Heart left ventricle (tissue), 16 donors: ENCODE measurements at places on chromosomes 4 and X. TPM values are rescaled to one million over a fixed set of nuclear protein-coding genes. Genes with fewer than 3 reads are reported as not detected.

The CABS1 gene
- total RNA-seq = not detected

The DSPP gene
- not detected for total RNA-seq

DNA sequence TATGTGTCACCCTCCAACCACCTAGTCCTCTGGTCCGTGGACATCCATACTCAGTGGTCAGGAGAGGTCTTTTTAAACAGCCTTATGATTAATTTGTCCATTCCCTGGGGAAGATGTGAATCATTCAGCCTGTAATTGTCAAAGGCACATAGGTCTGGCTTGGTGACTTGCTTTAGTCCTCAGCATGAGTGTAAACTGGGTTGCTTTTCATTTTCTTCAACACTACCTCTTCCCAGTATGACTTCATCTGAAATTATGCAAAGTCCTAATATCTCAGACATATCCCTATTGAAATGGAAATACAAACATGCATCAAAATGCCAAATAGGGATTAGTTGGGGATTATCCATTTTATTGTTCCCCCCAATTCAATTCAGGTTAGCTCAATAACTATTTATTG lies 208.3 kb upstream of the AMOT start:
- no peak for DNase-seq
- H3K36me3 ChIP-seq = no peaks in the 10 kb centered on the region
- H3K27me3 ChIP-seq = no peaks in the 10 kb centered on the region
- H3K27ac ChIP-seq = no peak overlapping the region
- no peak overlapping the region for H3K4me3 ChIP-seq

- H3K4me3 ChIP-seq = no peak overlapping the region
- no peaks in the 10 kb centered on the region for H3K36me3 ChIP-seq
- no peak for DNase-seq
- no peaks in the 10 kb centered on the region for H3K4me1 ChIP-seq
These were observed 47.7 kb downstream of the FGFRL1 start for GRCh38 chr4:1058997-1059665.

DNA sequence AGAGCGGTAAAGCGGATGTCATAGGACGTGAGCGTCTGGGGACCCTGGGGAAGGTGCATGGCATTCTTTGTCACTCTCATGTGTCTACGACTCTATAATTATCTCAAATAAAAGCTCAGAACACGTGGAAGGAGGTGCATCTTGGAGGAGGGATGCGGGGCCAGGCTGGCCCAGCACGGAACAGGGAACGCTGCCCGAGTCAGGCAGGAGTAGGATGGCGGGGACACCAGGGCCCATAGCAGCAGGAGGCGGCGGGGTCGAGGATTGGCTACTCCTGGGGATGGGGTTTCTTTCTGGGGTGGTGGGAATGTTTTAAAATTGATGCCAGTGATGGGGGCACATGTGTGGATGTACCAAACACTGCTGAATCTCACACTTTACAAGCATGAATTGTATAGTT lies 5.4 kb upstream of the HTRA3 start:
- DNase-seq = no peak
- no peak overlapping the region for H3K4me3 ChIP-seq

The EDNRA gene
- total RNA-seq = 13.1 TPM
